H9 (cell line): ENCODE measurements at places on chromosomes 12 and 14. TPM values are rescaled to one million over a fixed set of nuclear protein-coding genes. Genes with fewer than 3 reads are reported as not detected.

POTEM gene
- total RNA-seq = not detected in 2 replicates

CMTM5 gene
- total RNA-seq = not detected in 2 replicates

PXMP2 gene
- total RNA-seq = 17.7 and 17.8 TPM in 2 replicates

C1R gene
- total RNA-seq = 11.4 and 11.5 TPM in 2 replicates

STAT2 gene
- total RNA-seq = 47.8 and 49.9 TPM in 2 replicates

FRS2 gene
- total RNA-seq = 30.6 and 33.7 TPM in 2 replicates

NPFF gene
- not detected in 2 replicates for total RNA-seq

GPR135 gene
- total RNA-seq = 1.8 and 1.9 TPM in 2 replicates

MIP gene
- total RNA-seq = 0.17 TPM in 1 of 2 replicates, not detected in the other

A2ML1 gene
- total RNA-seq = 2.8 and 4.1 TPM in 2 replicates

USP44 gene
- 181 and 185 TPM in 2 replicates for total RNA-seq

C1QL4 gene
- total RNA-seq = 1.2 and 1.9 TPM in 2 replicates

NOVA1 gene
- 11.4 and 13.8 TPM in 2 replicates for total RNA-seq

CPM gene
- total RNA-seq = 0.53 and 1.2 TPM in 2 replicates

TAS2R30 gene
- 1.5 and 2.0 TPM in 2 replicates for total RNA-seq

GUCY2C gene
- total RNA-seq = 1.3 and 1.9 TPM in 2 replicates

COL2A1 gene
- 10.8 and 11.4 TPM in 2 replicates for total RNA-seq

HNRNPC gene
- 1,044 and 1,062 TPM in 2 replicates for total RNA-seq

TAS2R50 gene
- 0.66 and 0.77 TPM in 2 replicates for total RNA-seq

GPX2 gene
- total RNA-seq = 0.79 TPM in 1 of 2 replicates, not detected in the other

PLEK2 gene
- total RNA-seq = not detected in 2 replicates

SERPINA3 gene
- total RNA-seq = not detected in 2 replicates

CD163L1 gene
- 0.18 and 0.39 TPM in 2 replicates for total RNA-seq

SYCP3 gene
- total RNA-seq = 0.31 TPM in 1 of 2 replicates, not detected in the other

RAB3IP gene
- 44.9 and 45.5 TPM in 2 replicates for total RNA-seq

PZP gene
- total RNA-seq = not detected in 2 replicates

FAR2 gene
- 17.9 and 22.1 TPM in 2 replicates for total RNA-seq

ZNF891 gene
- 1.7 and 2.1 TPM in 2 replicates for total RNA-seq
